ENCODE measurements at places on chromosomes 1 and 21.
A peak's percentile ranks its signal among the peaks of the same experiment; 100 is the strongest.

GRCh38 chr1:61491497-61491896 lies 233.4 kb downstream of the TM2D1 start:
- DNase-seq, result no peak

DNA sequence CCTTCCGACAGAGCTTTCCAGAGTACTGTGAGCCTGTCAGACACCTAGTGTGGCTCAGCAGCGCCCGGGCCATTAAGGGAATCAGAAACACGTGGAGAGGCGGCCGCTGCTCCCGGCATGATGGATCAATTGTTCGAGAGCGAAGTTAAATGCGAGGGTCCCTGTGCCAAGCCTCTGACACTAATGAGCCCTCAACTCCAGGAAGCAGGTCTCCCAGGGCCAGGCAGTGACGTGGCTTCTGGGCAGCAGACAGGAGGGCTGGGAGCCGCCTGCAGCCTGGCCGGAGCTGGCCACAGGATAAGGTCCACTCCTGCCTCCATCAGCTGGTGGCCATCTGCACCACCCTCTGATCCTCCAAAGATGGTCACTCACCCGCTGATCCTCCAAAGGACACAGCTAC lies 67.5 kb upstream of the CLDN14 start:
- no peak for DNase-seq

DNA sequence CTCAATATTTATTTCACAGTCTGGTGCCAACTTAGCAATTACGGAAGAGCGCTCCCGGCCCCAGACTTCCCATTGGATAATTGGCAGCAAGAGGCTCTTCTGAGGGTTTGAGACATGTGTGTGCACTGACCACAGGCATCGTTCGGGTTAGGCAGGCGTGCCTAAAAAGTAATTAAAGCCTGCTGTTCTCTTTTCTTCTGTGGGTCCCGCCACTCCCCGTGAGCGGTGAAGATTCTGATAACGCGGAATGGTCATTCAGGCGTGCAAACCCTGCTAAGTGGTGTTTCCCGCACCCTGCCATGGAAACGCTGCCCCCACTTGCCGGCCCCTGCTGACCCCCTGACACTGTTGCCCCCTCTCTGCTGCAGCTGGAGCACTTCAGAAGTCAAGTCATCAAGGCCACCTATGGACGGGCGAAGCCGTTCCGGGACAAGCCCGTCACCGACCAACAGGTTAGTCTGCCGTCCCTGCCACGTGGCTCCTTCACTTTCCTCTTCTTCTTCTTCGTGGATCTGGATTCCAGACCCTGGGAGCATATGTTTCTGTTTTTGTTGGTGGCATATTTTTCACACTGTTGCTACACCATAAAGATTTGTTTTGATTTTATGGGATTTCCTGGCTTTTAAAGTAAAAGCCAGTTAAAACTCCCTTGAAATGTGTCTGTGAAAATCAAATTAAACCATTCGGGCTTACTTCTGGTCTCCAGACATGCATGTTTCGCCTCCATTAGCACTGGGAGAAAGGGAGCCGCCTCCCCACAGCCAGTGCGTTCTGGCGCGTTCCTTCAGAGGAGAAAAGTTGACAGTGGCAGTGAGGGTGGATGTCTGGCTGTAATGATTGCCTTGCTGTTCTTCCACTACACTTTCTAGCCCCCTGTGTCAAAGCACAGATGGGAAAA lies 79.9 kb downstream of the FHAD1 start:
- DNase-seq, result no peak

DNA sequence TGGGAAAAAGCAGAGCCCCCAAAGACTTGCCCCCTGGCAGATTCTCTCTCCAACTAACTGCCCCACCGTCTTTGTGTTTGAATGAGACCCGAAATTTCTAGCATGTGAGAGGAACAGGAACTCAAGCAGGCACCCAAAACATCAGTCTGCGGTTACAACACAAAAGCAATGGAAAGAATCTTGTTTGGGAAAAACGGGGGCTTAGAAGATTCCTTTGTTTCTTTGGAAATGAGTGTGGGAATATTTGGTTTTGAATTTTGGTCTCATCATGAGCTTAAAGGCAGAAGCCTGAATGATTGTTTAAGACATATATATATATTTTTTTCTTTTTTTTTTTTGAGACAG lies 188.9 kb upstream of the TMEM51 start:
- no peak for DNase-seq

DNA sequence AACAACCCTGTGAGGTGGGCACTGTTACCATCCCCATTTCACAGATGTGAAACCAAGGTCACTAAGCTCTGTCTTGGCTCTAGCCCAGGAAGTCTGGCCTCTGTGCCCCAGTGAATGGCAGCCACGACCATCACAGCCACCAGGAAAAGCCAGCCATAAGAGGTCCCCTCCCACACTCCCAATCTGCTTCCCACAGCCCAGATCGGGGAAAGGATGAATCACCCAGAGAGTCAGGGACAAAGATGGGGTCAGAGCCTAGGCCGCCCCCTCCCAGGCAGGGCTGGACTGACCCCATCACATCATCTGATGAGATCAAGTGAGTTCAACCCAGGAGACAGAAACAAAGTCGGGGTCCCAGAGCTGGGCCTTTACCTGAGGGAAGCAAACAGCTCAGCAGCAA lies 22.9 kb upstream of the COL16A1 start:
- no peak for DNase-seq

GRCh38 chr1:33378976-33379375 lies 51.9 kb downstream of the PHC2 start:
- DNase-seq, result peak; percentile 3

DNA sequence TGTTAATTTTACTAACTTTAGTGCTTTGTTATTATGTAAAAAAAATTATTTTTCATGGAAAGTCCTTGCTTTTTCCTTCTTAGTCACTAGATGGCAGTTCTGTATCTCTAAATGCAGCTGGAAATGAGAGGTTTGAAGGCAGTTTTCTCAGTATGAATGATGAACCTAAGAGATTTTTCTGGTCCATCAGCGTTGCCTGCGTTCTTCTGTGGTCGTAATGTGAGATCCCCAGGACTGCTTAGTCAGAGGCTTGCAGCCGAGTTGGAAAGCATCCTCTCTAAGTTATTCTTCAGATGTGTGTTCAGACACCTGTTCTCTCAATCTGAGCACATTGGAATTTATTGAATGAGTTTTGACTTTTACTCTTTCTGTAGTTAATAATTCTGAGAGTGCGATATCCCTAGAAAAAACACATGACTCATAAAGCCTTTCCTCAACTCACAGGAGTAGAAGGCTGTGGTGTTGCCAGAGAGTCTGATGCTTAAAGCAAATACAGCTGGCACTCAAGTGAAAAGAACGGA lies 99.3 kb downstream of the FMN2 start:
- peak; percentile 59 for DNase-seq

GRCh38 chr1:7261490-7261889 lies 476.2 kb downstream of the CAMTA1 start:
- DNase-seq, result no peak

DNA sequence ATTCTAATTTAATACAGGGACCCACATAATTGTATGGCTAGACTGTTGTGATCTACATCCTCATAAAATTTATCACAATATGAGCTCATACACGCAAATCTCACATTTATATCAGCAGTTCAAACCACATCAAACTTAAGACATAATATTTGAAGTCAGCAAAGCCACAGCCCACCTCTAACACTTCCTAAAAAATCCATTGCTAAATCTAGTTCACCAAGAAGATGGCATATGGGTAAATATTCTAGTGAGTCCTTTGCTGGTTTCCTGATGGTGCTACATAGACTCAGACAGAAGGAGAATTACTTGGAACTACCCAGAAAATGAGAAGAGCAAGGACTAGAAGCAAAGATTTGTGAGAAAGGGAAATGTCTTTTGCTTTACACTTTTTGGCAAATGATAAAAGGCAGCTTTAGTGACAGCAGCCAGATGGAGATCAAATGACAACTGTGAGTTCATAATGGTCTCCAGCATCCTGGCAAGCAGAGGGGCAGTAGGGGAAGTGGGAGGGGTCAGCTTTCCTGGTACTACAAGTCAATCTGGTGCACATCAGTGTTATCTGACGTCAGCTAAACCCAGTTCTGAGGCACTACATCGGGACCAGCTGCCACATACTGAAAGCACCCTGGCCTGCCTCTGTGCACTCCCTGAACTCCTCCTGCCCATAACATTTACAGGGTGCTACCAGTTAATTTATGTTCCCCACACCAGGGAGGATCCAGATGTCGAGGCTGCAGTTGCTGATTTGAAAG lies 10.6 kb upstream of the GADD45A start:
- DNase-seq, result peak; percentile 37

GRCh38 chr21:15549671-15550070 lies 180.1 kb upstream of the USP25 start:
- no peak for DNase-seq

DNA sequence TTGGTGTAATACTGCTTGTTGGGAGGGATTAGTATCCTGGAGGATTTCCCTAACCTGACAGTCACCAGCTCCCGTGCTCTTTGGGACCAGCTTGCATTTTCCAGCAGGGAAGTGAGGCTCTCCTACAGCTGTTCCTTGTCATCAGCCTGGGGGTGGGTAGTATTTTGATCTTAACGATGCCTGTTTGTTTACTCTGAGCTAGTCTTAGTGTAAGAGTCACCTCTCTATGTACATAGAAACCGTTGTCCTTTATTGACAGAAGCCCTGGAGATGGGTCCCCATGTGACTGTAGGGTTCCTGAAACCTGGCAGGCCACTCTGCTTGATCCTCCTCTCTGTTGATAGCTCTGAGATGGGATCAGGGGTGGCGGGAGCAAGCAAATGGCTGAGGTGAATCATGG lies 58.0 kb downstream of the ACP6 start:
- DNase-seq, result no peak

DNA sequence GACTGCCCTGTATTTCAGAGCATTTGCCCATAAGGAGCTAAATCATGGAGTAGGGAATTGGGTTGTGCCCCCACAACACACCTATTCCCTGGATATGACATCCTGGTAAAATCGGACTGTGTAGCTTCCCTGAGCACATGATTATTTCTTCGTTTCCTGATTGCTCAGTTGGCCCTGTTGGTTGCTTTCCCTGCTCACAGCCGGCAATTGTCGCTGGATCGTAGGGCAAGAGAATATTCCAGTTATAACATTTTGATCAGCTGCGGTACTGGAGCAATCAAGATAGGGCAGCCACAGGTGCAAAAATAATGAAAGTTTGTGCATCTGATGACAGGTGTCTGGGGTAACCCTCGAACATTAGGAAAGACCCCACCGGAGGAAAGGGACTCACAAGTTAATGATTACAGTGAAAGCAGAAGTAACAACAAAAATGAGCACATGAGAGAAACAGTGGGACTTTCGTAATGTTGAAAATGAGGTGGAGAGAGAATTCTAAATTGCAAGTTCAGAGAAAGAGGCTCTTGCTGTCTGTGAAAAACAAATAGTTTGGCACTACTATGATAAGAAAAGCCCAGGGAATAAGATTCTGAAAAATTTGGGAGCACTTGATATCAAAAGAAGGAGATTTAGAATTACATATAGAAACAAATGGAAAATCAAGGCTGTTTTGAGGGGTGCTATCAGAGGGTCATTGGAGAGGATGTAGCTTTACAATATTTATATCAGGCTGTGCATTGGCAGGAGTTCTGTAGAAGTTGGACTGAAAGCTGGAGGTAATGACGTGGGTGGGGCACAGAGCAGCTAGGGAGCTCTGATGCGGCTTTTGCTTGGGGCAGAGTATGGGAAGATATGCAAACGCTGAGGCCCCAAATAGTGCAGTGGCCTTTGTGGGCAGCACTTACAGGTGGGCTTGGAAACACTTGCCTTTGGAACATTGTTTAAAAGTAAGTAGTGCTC lies at the start of gene MAB21L3:
Gene MAB21L3, plus strand, starts transcription at position 833 of the 957 bp plus-strand sequence. CDS start 1,217 bp downstream, outside the sequence.
- DNase-seq, result no peak

DNA sequence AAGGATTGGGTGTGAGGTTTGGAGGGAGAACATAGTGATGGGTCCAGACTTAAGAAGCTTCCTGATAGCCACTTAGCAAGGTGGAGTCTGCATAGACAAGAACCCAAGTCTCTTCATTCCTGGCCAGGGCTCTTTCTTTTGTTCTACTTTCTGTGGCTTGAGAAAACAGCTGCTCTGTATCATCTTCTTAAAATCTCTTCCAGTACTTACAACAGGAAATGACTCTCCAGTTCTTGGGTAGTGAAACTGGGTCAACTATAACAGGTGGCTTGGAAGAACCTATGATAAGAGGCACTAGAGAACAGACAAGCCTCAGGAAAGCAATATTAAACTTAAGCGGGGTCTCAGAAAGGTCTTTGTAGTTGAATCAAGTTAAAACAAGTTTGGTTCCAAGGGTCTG lies 148.1 kb upstream of the USP24 start:
- no peak for DNase-seq

- no peak for DNase-seq
These were observed 93.5 kb upstream of the NFIA start for GRCh38 chr1:60988891-60989290.

DNA sequence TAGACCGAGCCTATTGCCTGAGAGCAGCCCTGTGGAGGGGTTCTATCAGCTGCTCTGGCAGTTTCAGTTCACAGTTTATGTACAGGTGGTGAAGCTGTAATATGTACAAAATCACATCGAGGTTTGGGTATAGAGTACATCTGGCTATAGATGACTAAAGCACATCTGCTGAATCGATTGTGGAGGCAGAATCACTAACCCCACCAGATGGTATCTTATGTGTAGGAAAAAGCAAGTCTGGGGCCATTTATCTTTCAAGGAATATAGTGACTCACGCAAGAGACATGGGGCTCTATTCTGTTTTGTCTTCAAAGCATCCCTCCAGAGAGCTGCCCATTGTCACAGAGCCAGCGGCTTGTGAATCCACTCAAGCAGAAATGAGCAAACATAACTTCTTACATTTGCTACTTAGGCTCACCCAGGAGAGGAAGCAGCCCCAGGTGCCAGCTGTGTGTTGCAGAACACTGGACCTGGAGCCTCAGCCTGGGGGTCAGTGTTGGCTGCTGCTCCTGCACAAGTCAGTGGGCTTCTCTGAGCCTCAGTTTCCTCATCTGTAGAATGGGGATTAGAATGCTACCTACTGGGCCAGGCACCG lies 21.3 kb downstream of the MIIP start:
- DNase-seq, result no peak

DNA sequence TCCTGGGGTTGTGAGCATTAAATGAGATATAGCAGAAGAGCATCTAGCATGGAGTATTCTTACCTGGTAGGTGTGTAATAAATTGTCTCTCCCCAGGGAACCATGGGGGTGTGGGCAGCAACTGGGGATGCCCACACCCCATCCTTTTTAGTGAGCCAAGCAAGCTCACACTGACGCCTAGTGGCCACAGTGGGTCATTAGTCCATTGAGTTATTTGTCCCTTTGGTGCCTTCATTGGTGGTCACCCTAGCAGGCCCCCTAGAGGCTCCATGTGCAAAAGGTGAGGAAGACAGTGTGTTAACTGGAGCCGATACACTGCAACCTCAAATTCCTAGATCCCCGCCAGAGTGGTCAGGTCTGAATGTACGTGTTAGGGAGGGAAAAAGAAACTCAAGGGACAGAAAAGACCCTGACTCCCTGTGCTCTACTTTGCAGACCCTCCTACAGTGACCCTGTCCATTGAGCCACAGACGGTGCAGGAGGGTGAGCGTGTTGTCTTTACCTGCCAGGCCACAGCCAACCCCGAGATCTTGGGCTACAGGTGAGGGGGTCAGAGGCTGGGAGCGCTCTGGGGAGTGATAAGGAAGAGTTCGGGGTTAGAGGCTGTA lies 93.3 kb upstream of the CD1D start:
- DNase-seq, result peak; percentile 6

GRCh38 chr1:77104672-77105071 lies 114.6 kb downstream of the PIGK start:
- no peak for DNase-seq

Measured in Kasumi-1 (cell line).